ENCODE measurements at places on chromosomes 7 and 10.

- DNase-seq: no peak
Measured at GRCh38 chr7:154916856-154917807, 85.8 kb downstream of the PAXIP1 start.

- DNase-seq: peak; percentile 70
Measured at GRCh38 chr10:90222372-90222771, 521.0 kb downstream of the KIF20B start.

DNA sequence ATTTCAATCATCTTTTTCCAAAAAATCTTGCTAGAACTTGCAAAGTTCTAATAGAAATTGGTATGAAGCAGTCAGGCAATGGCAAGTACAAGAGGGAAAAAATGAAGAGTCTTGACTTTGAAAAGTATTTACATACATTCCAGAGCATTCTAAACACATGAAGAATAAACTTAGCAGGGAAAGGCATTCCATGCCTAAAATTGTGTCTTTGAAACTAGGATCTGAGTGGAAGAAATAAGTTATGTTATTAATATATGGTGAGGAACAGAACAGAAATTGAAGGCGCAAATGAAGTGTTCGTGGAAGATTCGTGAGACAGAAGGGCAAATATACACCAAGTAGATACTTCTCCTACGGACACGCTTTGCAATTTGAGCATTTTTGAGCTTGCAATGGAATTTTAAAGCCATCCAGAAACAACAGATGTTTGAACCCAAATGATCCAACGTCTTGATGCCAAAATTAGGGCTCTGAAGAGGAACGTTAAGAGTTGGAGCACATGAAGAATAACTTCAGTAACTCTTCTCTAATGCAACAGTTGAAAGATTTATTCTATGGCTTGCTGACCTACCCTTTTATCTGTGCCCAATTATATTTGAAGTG, 40.6 kb upstream of the SEPTIN7 start:
- no peak for DNase-seq

- no peak for DNase-seq
Measured at GRCh38 chr10:87552248-87552929, 47.7 kb downstream of the MINPP1 start.

GRCh38 chr10:16583382-16583781, 61.7 kb upstream of the C1QL3 start:
- no peak for DNase-seq

All from astrocyte of the cerebellum (primary cell).